Activated naive CD8-positive, alpha-beta T cell treated with anti-CD3 and anti-CD28 coated beads, Interleukin-2, amount 10 ng/mL, durations not matched to agents 7 days and 5 days (primary cell): ENCODE measurements at places on chromosomes 11 and 22.
A peak's percentile ranks its signal among the peaks of the same experiment; 100 is the strongest.

- DNase-seq, result no peak
Measured at GRCh38 chr11:128057786-128058395, 529.5 kb downstream of the ETS1 start.

DNA sequence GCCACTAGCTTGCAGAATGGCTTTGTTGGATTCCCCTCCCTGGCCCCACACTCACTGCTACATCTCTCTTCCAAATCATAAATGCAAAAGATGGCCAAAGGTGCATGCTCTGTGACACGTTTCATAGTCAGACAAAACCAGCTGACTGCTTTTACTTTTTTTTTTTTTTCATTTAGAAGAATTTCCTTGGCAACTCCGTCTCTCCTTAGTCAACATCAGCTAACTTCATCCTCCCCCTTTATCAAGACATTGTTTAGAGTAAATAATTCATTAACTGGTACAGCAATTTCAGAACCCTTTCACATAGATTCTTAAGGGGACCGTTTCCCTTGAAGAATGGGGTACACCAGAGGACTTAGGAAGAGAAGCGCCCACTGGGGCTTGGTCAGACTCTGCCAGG is 16.0 kb downstream of the KCNQ1OT1 start:
- no peak for DNase-seq

DNA sequence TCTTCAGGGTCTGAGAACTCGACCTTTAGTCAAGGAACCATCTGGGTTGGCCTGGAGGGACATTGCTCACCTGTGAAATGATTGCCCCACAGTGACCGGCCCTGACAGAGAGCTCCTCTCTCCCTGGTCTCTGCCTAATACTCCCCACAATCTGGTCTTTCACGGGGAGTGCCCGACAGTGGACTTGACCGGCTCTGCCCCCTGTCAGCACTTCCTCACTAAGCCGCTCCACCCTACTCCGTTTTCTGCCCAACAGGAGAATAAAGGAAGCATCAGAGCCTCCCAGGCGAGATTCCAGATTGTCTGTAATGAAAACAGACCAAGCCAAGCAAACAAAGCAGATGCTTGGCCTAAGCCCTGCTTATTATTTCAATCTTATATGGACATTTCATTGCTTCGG is 87.8 kb downstream of the FBXO7 start:
- no peak for DNase-seq

DNA sequence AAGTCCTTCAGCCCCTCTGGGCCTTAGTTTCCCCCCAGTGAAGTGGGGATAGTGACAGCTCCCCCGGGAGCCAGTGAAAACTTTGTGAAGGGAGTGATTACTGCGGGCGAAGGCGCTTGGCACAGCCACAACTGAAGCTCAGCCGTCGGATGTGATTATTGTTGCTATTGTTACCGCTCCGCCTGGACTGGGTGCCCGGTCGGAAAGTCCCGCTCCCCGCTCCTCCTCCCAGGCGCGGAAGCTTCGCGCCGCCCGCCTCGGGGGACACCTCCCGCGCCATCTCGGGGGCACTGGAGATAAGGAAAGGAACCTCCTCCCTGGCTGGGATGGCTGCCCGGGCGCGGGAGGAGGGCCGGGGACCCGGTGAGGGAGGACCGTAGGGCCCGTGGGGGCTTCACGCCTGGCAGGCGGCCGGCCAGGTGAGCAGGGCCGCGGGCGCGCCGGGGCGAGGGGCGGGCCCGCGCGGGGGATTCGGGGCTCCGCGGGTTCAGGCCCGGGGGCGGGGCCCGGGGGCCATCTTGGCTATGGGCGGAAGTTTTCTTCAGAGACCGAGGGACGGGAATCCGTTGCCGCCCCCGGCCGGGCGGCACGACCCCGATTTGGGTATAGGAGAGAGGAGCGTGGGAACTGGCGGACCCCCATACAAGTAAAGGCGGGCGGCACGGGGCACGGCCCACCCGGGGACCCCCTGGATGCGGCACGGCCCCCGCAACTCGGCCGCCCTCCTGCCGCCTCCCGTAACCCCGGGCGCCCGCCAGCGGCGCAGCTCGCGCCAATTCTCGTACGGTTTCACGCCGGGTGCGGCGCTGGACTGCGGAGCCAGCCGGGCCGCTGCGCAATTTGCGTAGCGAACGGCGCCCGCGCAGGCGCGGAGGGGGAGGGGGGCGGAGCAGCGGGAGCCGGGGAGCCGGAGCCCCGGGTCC is at the start of gene GPR137:
Gene GPR137, plus strand, starts transcription at position 887 of the 923 bp plus-strand sequence. CDS start 677 bp downstream, outside the sequence.
- DNase-seq, result peak; percentile 99

DNA sequence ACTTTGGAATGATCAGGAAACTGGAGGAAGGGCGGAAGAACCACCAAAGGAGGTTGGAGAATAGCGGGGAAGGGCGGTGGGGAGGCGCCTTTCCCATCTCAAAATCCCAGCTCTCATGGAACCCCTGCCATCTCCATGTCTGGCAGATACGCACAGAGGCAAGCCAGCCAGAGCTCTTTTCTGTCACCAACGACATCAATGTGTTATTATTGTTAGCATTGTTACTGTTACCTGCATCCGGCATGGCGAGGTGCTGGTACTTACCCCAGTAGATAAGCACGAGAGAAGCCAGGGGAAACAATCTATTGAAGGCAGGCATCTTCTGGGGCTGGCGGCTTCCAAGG is 969 bp downstream of the SCN3B start:
- DNase-seq, result no peak

- peak; percentile 24 for DNase-seq
Measured at GRCh38 chr11:77201991-77202841, 74.2 kb downstream of the MYO7A start.

DNA sequence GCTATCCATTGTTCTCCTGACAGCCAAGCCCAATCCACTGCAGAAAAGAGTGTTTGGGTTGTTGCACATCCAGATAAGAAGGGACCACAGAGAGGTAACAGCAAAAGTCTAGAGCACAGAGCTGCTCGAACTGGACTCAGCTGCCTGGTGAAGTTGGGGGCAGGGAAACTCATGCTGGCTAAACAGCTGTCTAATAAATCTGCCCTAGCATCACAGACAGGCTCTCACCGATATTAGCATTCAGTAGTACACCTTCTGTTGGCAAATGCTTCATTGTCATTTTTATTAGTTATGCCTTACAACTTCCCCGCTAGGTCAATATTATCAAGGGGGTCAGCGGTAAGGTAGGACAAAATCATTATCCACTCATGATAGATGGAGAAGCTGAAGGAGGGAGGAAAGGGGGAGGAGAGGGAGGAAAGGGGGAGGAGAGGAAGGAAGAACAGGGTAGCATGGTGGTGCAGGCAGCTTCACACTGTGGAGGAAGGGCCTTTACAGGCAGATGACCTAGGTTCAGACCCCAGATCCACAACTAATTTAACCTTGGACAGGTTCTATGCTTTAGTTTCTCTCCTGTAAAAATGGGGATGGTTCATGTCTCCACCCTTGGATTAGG is 102.7 kb downstream of the LARGE1 start:
- no peak for DNase-seq

DNA sequence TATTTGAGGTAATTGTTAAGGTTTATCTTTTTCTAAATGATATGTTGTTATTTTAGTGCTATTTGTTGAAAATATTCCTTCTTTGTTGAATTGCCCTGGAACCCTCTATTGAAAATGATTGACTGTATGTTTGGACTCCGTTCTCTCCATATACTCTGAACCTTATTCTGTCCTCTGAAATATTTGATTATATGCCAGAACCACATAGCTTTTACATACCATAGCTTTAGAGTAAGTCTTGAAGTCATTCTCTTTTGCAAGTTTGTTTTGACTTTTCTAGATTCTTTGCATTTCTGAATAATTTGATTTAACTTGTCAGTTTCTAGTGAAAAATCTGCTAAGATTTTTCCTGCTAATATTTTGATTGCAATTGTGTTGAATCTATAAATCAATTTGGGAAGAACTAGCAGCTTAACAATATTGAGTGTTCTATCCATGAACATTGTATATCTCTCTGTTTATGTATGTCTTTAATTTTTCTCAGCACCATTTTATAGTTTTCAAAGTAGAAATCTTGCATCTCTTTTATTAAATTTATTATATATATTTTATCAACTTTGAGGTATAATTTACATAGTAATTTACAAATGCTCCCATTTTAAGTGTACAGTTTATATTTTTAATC is 51.7 kb upstream of the PITPNB start:
- no peak for DNase-seq

DNA sequence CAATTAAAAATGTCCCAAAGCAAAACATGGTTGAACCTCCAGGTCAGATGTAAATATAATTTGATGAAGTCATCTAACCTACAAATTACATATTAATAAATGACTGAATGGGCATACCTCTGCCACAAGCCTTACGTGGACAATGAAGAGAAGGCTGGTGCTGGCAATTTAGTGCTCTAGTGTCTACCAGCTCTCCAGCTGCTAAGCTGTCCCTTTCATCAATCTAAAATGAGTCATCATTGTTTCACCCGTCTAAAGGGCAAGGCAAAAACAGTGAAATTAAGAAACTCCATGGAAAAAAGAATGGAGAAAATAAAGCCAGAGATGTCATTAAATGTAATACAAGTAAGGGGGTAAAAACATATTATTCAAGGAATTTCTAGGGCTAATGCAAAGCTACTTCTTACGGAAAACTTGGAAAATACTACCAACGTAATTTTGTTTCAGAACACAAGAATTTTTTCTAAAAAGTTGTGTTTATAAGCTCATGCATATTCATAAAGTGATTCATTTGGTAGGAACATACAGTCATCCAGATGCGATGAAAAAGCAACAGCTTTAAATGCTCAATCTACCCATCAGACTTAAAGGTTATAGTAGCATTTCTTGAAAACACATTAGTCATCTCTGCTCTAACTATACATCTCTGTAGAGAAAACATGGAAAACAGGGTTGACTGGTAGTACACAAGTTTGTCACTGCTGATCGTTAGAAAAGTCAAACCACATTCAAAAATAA is 71.5 kb downstream of the SIK3 start:
- DNase-seq, result no peak

GRCh38 chr11:19511413-19512183 is 201.0 kb upstream of the NAV2 start:
- DNase-seq, result no peak

DNA sequence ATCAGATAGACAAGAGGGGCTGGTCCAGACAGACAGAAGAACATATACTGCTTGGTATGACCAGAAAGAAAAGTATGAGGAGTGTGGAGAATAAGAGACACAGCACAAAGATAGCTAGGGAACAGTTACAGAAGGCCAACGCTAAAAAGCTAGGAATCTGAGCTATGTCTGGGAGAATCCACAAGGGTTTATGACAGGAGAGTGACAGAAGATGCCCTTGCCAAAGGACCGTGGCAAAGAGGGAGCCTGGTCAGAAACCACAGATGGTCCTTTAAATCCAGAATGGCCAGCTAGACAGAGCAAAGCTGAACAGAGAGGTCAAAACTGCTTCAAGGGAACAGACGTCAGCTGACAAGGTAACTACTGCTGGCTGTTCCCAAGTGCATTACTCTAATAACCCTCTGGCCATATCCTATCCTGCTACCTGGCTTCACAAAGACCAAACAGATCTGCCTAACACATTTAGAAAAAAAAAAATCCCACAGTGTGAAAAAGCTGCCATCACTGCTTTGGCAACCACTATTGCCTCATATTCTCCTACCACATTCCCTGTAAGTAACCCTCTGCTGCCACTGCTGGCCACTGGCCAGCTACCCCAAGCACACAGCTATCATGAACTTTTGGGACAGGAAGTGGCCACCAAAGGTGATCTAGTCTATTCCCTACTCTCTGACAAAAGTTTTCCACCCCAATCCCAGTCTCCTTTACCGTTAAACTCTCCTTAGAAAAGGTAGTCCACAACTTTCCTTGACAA is 7.3 kb downstream of the SERGEF start:
- DNase-seq, result no peak

DNA sequence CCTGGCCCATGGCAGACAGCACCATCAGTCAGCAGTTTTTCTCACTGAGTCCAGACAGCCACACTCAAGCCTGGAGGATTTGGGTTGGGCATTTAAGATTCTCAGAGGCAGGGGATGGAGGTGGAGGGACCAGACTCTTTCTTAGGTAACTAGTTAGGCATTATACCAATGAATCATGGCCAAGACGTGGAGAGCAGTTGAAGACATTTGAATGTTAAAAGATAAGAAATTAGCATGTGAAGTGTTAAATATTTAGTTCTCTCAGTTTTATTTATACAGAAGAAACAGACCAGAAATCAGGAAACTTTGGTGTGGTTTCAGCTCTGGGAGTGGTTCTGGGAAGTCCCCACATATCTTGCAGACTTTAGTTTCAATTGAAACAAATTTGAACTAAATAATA is 9.9 kb downstream of the GTF2H1 start:
- DNase-seq, result no peak
